ENCODE measurements at places on chromosomes 4 and X.

GRCh38 chrX:132775263-132775823 is 183.1 kb downstream of the HS6ST2 start:
- DNase-seq: no peak

- DNase-seq: peak; percentile 81
Measured at GRCh38 chrX:154547245-154548027, at the start of gene IKBKG. TSS of gene IKBKG (plus strand) at chrX:154547620. CDS start at chrX:154552003, 4,383 bp downstream.

DNA sequence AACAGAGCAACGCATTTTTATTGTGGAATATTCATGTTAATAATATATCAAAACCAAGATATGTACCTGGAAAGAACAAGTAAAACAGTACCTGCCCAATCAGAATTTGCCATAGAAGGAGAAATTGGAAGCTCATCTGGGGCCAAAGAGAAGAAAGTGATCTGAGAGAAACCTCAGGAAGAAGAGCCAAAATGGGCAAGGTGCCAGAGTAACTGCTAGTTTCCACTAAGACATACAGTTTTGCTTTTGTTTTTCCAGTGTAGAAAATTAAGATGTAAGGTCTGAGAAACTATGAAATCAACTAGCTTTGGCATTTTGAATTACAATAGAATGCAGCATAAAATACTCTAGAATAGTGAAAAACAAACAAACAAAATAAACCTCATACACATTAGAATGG is 2201.2 kb downstream of the ARAP2 start:
- DNase-seq: no peak

DNA sequence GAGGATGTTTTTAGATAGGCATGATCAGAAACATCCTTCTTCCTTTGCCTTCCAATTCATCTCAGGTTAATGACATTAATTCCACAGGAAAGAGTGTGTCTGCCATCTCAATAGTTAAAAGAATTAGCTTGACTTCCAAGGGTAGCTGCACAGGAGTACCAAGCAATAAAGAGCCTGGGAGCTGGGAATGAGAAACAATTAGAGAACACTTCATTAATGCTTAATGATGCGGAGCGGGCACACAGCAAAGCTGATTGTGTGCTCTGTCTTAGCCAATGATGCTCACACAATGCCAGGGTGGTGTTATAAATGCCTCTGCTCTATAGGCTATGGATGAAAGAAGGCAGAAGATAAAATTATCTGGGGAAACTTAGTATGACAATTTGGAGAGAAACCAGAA is 1052.5 kb upstream of the LCORL start:
- no peak for DNase-seq

- no peak for DNase-seq
Measured at GRCh38 chr4:112083587-112084347, 61.5 kb upstream of the FAM241A start.

GRCh38 chr4:14621731-14622463 is 380.4 kb upstream of the CPEB2 start:
- no peak for DNase-seq

DNA sequence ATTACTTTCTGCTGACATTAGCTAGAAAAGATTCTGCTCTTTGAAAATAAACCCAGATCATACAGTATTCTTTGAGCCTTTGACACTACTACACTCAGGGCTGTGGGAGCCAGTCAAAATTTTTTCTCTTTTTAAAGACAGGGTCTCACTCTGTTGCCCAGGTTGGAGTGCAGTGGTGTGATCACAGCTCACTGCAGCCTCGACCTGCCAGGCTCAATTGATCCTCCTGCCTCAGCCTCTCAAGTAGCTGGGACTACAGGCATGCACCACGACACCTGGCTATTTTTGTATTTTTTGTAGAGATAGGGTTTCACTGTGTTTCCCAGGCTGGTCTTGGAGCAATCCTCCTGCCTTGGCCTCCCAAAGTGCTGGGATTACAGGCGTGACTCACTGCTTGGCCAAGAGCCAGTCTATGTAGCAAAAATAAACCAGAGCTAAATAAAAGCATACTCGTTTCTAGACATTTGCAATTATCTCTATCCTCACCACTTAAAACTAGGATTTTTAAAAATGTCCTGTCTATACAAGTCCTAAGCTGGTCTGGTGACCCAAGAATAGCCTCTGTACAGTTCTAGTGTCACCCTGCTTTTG is 43.2 kb downstream of the AKAP4 start:
- DNase-seq: no peak

DNA sequence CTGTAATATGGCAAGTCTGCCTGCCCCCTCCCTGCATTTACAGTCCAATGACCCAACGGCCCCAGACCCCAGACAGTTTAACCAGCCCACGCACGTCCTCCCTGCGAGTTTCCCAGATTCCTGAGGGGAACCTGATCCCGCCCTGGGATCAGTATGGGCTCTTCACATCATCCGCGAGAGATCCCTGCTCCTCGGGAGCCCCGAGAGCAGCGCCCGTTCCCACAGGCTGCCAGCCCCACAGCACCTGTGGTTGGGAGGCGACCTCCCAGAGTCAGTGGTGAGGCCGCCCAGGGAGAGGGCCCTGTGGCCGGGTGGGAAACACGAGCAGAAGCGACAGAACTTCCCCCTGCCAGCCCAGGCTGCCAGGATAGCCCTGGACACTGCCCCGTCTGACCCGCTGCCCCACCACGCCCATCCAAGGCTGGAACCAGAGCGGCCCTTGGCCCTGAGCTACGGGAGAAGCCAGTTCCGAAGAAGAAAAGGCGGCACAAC is 32.8 kb downstream of the TSC22D3 start:
- DNase-seq: no peak

GRCh38 chr4:6200922-6201362 is 593 bp upstream of the JAKMIP1 start:
- DNase-seq: peak; percentile 87

DNA sequence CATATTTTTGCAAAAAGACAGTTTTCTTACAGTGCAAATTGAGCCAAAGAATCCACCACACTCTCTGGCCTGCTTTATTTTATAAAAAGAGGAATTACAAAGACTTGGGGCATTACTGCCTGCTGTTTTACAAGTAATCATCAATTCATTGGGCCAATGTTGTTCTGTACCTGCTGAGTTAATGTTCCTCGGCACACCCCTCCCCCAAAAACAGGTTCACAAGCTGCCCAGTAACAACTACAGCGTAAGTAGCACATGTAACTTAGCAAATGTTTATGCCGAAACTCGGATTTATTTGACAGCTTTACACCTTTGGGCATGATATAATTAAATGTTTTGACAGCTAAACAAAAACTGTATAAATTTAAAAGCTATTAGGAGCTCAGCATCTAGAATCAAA is 214.6 kb upstream of the MAB21L2 start:
- DNase-seq: no peak

GRCh38 chrX:13307041-13307440 is 12.8 kb downstream of the ATXN3L start:
- DNase-seq: no peak

DNA sequence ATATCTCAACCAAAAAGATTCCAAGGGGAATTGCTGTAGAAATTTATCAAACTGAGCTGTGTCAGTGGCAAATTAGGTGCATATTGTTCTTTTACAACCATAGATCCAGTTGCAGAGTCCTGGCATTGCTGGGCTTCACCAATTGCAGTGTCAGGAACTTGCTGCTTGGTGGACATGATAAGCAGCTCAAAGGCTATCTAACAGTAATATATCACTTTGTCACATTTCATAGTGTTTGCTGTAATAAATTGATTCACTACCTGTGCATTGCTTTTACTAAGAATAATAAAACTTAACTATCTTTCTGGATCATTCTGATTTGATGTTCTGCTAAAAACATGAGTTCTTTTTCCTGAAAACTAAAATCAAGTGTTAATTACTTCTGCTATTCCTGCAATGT is 30.9 kb upstream of the ACE2 start:
- DNase-seq: no peak

DNA sequence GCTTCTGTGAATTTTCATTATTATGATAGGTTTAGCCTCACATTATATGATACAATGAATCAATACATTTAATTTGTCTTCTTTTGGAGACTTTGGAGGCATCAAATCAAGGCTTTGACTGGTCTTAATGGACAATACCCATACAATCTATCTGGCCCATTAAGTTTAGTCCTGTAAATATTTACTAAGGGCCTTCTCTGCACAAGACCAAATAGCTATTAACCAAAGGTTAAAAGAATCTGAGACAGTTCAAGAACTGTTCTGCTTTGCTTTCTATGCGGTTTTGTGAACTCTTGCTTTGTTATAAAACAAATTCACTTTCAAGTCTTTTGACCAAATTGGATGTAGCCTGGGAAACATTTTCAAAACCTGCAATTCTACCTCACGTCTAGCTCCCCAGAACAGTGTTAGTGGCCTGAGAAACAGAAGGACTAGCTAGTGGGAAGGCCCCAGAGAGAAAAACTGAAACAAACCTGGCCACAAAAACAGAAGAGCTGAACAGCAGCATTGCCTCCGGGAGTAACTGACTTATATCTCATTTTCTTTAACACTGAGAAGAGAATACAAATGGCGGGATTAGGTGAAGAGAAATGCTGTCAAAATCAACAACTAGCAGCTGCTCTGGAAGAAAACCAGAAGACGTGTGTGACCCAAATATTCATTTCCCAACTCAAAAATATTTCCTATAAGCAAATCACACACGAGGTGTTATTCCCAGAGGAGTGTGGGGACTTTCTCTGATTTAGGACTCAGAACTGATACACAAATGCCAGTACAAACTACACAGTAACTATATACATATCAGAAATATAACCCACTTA is 548 bp downstream of the TLR1 start:
- no peak for DNase-seq

DNA sequence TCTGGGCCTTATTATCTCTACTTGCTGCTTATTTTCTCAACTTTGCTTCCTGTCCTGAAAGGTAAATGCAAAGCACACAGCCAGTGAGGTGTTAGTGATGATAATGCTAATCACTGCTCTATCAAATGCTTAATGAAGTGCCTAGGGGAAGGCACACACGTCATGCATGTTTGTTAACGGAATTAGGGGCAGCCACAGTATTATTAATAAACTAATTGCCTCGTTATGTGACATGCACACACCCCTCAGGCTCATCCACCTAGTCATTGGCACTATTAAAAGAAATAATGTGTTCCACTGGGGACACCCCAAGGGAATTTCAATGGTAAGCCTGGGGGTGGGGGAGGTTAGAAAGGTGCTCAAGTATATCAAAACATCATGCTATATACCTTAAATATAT is 125.2 kb downstream of the GUCY2F start:
- DNase-seq: no peak

DNA sequence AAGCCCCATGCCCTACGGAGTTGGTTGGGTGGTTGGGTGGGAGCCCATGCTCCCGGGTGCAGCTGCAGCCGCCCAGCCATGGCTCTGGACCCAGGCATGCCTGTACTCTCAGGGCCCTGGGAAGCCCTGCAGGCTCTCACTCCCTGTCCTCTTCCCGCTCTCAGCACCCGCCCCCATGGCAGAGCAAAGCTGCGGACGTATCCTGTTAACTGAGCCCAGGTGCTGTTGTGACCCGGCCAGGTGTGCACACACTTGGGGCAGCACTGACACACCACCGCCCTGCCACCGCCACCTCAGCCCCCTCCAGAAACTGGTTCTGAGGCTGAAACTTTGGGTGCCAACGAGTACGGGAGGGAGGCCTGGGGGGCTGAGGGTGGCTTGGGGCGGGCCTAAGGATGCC is 40.3 kb downstream of the PPM1K start:
- no peak for DNase-seq

- no peak for DNase-seq
Measured at GRCh38 chr4:88937081-88937480, 119.9 kb downstream of the FAM13A start.

DNA sequence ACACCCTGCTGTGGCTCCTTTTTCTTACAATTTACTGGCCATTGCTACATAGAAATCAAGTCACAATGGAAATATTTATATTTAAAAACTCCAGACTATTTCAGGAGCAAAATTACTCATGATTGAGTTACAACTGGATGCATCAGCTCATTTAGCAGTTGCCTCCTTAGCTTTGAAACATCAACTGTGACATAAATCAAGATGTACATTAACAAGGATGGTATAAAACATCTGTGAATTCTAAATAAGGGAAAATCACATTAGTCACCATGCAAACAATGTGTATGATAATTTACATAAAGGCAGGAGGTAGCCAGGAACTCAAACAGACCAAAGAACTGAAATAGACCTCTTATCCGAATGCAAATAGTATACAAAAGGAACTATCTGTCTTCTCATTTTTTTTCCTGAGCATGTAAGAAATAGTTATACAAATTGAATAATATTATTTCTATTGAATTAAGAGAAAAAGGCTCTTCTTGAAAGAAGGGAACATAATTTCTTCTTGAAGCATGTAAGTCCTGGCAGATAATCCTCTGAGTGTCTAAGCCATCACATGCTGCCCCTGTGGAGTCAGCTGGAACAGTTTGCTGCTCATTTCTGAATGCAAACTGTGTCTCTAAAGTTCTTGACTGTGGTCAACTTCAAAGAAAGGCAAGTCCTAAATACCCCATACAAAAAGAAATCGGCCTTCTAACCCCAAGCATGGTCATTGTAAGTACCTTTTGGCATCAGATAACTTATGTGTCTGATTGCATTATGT is 151.2 kb downstream of the NAA11 start:
- DNase-seq: no peak

Measured in NCI-H2029 (cell line).